Daoy (cell line): ENCODE measurements at places on chromosomes 2 and 18. TPM values are rescaled to one million over a fixed set of nuclear protein-coding genes. Genes with fewer than 3 reads are reported as not detected.

- no peak for DNase-seq
Observed at GRCh38 chr2:15042801-15043217, 410.3 kb downstream of the LRATD1 start.

DNA sequence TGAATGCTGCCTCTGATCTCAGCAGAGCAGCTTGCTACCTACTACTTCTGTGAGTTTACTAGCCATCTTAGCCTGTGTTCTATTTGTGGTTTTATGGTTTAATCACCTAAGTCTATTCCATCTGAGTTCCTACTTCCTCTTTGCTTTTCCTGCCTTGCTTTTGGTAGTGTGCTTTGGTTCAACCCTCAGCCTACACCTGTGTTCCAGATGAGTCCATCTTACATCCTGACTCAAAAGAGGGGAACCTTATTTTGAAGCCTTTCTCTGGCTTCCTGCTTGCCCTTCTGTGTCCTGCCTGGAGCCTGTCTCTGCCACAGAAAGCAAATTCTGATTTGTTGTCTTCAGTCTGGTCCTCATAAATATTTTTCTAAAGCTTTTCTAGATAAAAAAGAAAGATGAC, 530.3 kb upstream of the MEX3C start:
- no peak for DNase-seq

DNA sequence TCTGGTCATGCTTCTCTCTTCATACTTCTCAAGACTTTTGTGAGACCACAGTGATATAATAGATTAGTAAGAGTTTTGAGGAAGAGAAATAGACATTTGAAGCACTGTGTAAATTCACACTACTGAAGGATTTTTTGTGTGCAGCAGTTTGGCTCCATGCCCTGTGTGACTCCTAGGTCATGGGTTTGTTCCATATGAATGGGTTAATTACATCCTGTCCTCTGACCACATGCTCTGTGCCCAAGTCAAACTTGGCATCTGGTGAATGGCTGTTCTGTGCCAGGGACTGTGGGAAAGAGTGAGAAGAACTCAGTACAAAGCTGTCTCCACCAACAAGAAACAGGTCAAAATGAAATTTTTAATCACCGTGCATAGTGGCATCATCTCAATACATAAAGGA, 304.0 kb downstream of the LNPK start:
- peak; percentile 41 for DNase-seq

DNA sequence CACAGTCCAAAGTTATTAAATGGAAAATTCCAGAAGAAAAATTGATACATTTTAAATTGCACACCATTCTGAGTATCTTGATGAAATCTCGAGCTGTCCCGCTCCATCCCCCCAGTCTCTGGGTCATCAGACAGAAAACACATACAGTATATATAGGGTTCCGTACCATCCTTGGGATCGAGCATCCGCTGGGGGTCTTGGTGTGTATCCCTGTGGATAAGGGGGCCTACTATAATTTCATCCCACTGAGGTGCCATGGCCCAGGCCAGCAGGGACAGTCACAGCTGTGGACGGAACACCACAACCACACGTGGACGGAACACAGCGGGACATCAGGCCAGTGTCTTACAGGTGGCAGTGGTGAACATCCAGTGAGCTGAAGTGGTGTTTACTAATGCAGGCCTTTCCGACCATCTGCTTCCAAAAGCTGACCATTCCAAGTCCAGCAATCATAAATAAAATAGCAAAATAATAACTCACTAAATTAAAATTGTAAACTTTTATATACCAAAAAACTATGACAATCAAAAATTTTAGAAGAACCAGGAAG, 14.0 kb downstream of the TWIST2 start:
- DNase-seq = no peak

DNA sequence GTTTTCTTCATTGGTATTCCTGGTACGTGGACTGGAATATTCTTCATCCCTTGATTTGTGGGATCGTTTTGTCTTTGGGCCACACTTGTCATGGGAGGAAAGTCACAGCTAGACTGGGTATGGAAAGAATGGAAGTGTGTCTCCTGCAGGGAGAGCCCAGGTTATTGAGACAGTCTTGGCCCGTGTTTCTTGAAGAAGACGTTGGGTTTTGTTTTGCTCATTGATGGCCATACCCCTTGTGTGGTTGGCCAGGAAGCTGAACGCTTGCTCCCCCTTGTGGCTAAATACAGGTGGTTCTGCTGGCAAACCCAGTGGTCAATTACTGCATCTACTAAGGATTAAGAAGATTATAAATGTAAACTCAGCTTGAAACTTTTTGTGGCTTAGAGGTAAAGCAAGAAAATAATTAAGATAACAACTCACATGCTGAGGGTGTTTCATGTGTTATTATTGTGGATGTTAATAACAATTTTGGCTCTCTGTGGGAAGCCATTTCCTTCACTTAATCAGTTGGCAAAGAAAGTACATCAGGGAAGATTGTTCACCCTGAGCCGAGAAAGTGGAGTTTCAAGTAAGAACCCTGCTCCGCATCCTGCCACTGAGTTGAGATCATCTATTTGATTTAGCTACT, 91.8 kb downstream of the NEDD4L start:
- peak; percentile 74 for DNase-seq

GRCh38 chr2:120596191-120596811, 139.4 kb upstream of the GLI2 start:
- DNase-seq = no peak

DNA sequence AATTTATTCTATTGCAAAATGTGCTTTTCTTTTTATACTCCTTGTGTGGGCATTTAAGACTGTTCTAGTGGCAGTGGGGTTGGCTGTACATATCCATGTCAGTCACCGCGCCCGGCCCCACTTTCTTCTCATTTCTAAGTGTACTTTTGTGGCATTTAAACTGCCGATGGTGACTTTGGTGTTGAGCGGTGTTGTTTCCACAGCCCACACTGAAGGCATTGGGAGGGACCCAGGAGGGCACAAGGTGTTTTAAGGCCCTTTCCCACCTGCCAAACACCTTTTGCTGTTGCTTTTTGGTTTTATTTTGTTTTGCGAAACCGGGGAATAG, 369.7 kb downstream of the MTX2 start:
- DNase-seq = no peak

TUBB8B gene
- not detected in 2 replicates for total RNA-seq

PLEKHM3 gene
- total RNA-seq = 6.2 and 6.4 TPM in 2 replicates

CCDC74B gene
- 3.3 and 33.7 TPM in 2 replicates for total RNA-seq

CD8B2 gene
- not detected in 2 replicates for total RNA-seq

ZAP70 gene
- 0.33 and 0.46 TPM in 2 replicates for total RNA-seq

FAM124B gene
- 0.11 and 0.65 TPM in 2 replicates for total RNA-seq
